ENCODE measurements at places on chromosomes 3 and 15. TPM values are rescaled to one million over a fixed set of nuclear protein-coding genes. Genes with fewer than 3 reads are reported as not detected.

The PCOLCE2 gene
- 6.8 TPM for total RNA-seq

DNA sequence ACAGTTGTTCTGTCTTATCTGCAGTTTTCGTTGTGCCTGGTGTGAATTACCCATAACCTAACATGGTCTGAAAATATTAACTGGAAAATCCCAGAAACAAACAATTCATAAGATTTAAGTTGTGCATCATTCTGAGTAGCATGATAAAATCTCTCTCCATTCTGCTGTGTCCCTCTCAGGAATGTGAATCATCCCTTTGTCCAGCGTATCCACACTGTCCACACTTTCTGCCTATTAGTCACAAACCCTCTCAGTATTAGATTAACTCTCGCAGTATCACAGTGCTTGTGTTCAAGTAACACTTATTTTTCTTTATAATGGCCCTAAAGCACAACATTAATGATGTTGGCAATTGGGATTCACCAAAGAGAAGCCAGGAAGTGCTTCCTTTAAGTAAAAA, 203.2 kb downstream of the CGGBP1 start:
- no peak for DNase-seq

- no peak for DNase-seq
Measured at GRCh38 chr3:142968319-142969025, 5.0 kb upstream of the PAQR9 start.

The MESP2 gene
- total RNA-seq: not detected

DNA sequence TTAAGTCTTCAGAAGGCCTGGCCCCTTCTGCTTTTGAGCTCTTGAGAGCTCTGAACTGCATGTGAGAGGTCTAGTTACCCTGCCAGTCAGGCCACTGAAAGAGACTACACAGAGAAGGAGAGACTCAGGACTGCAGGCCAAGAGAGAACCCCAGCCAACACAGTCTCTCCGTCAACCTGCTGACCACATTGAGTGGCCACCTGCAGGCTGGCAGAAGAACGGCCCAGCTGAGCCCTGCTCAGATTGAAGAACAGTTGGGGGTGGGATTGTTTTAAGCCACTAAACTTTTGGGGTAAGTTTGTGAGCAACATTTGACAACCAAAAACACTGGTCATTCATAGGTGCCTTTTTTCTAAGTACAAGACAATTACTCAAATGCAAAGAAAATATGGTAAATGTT, 273.5 kb upstream of the CCDC54 start:
- DNase-seq: no peak

- no peak for DNase-seq
Measured at GRCh38 chr3:126343649-126344035, 13.6 kb downstream of the KLF15 start.

DNA sequence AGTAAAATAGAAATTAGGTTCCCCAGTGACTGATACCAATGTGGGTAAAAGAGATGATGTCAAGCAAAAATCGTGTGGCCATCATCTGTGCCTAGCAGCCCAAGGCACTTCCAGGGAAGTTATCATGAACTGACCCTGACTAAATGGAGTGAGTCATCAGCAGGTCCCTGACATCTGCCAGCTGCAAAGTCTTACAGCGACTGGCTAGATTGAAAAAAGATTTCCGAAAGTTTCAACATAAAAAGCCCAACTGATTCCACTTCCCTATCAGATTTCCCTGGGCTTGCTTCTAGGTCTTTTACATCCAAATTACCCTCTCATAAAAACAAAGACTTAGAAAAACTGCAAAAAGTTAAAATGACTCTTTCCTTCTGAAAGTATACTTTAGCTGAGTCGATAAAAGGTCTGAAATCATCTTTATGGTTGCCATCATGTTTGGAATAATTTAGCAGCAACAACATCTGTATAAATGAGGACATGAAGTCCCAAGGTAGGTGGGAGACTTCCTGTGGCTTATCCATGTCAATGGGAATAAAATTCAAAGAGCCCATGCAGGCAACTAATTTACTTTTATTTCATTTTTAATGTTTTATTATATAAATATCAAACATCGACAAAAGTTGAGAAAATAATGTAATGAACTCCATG, 342.8 kb downstream of the ERC2 start:
- no peak for DNase-seq

DNA sequence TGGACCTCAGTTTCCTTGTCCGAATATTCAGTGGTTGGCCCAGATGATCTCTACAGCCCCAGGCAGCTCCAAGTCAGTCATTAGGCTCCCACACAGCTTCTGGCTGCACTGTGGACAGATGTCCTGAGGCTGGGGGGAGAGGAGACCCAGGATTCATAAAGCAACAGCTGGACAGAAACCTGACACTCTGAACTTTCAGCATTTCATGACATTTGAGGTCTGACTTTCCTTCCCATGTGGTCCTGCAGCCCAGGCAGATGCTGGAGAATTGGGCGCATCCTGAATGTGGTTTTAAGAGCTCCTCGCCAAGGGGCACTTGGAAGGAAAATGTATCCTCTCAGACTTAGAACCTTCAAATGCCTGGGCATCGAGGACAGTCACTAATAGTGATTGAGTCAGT, 307.6 kb upstream of the LRRFIP2 start:
- no peak for DNase-seq

The CRYGS gene
- total RNA-seq: 0.83 TPM

GRCh38 chr15:77864211-77865105, 213.1 kb downstream of the TBC1D2B start:
- peak; percentile 53 for DNase-seq

DNA sequence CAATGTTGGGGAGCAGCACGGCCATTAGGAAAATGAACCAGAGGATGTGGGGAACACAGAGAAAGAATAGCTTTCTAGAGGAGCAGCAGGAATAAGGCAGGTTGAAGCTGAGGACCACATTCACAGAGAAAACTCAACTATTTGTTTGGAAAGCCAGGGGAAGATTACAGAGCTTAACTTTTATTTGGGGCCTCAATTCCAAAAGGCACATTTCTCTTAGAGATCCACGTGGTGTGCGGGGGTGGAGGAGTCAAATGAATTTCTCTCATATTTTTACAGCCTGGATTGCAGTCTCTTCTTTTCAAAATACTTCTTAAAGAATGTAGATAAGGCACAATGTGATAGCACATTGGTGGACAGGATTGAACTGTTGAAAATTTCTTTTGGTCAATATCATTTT, 253.7 kb downstream of the ROBO1 start:
- no peak for DNase-seq

The GPD1L gene
- total RNA-seq: 4.0 TPM

DNA sequence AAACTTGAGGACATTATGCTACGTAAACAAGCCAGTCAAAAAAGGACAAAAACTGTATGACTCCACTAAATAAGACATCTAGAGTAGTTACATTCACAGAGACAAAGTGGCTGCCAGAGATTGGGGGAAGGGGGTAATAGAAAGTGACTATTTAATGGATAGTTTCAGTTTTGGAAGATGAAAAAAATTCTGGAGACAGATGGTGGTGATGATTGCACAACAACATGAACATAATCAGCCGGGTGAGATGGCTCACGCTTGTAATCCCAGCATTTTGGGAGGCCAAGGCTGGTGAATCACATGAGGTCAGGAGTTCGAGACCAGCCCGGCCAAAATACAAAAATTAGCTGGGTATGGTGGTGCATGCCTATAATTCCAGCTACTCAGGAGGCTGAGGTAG, 40.6 kb downstream of the DPP8 start:
- DNase-seq: no peak

DNA sequence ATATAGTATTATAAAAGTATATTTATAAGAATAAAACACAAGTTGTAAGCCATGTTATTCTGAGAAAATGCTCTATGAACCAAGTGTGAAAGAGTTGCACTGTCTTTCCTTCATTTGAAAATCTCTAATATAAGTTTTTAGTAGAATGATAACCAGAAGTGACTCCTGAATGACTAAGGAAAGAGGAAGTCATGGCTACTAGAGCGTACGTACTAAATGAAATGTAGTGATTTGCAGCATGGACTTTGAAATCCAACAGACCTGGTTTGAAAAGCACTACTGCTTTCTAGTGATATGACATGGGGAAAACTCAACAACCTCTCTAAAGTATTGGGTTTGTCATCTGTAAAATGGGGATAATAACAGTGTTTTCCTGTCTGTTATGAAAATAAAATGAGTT, 10.3 kb upstream of the DNAJC13 start:
- no peak for DNase-seq

DNA sequence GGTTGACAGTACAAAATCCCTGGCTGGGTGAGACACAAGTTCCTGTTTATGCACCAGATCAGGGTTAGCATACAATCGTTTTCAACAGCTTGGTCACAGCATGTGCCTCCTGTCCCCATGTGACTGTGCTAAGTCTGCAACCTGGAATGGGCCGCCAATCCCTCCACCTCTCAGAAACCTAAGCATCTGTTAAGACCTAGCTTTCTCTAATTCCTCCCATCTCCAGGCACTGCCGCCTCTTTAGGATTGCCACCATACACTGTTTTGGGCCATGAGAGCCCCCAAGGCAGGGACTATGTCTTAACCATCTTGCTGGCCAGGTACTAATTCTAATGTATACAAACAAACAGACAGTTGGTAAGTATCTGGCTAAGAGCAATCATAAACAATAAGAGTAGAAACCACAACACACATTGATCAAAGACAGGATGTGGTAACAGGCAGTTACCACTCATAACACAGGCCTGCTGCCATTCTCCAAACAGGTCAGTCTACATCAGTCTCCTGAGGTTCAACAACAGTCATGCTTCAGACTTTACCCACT, 25.6 kb downstream of the SEC22C start:
- DNase-seq: no peak

The ABHD10 gene
- total RNA-seq: 28.4 TPM

The KY gene
- total RNA-seq: not detected

DNA sequence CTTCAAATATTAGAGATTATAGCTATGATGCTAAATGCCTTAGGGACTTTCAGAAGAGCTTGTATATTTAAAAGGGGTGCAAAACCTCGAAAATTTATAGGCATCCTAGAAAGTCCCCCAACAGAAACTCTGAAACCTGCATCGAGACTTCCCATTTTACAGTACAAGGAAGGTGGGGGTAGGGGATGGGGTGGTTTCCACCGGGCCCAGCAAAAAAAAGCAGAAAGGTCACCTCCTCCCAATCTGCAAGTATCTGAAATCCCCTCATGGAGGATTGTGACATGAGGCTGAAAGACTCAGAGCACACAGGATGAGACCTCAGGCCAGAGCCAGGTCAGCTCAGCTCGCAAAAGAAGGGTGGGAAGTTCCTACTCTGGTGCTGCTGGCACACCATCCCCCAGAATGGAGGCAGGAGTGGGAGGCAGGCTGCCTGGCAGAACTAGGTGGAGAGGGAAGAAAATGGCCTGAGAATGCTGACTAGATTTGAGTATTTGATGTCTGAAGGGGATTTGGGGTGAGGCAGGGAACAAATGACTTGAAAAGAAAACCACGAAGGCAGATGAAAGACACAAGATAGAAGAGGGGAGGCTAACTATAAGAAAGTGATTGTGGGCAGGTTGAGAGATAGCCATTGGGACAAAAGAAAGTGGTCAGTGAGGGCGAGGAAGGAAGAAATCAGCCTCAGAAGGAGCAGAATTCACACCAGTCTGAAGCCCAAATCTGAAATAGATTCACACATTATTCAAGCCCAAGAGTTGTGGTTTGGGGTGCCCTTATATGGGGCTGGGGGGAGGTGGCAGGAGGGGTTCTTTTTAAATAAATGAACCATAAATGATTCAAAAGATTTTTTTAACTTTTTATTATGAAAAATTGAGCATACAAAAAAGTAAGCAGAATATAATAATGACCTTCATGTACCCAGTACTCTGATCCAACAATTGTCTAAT, 22.5 kb upstream of the TSC22D2 start:
- no peak for DNase-seq

DNA sequence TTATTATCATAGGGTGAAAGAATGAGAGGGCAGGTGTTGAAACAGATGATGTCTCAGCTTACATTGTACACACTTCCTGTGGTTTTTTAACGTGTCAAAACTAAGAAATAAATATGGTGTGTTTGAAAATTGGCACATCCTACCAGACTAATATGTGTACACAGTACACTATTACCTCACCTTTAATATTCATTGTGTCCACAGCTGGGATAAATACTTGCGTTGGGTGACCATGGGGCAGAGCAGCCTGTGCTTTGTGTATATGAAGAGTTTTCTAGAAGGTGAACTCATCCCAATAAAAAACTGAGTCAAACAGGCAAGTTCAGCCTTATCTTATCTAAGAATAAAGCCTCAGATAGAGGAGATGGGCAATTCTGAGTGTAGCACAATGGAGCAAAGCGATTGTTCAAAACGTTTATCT, 17.3 kb downstream of the SUCNR1 start:
- DNase-seq: no peak

The PAK6 gene
- 7.4 TPM for total RNA-seq

DNA sequence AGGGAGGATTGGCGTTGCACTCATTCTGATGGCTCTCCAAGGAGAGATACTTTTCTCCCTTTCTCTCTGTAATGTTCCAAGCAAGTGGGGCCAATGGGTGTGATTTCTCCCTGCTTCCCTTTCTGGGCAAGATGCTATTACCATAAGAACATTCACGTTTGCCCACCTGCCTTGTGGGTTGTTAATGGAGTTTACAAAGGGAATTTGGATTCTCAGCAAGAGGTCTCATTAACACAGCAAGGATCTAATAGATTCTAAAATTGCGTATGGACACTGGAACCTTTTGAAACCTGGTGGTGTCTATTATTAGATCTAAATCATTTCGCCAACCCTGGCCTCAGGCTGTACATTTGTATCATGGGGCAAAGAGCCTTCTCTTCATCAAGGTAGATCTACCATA, 74.1 kb downstream of the SLCO3A1 start:
- no peak for DNase-seq

DNA sequence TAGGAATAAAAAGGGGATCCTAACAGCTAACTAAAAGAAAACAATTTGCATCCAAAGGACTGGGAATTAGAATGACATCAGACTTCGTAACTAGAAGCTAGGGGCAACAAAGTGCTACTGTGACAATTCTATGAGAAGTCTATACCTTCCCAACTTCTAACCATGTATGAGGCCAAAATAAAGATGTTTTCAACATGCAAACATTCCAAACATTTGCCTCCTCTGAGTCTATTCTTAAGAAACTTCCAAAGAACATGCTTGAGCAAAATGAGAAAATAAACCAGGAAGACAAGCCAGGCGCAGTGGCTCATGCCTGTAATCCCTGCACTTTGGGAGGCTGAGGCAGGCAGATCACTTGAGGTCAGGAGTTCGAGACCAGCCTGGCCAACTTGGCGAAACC, 13.1 kb upstream of the RNF7 start:
- DNase-seq: no peak

The PPARG gene
- total RNA-seq: 0.42 TPM

GRCh38 chr15:91357486-91357885, 257.4 kb downstream of the SV2B start:
- no peak for DNase-seq

The DNAJA4 gene
- 0.35 TPM for total RNA-seq

DNA sequence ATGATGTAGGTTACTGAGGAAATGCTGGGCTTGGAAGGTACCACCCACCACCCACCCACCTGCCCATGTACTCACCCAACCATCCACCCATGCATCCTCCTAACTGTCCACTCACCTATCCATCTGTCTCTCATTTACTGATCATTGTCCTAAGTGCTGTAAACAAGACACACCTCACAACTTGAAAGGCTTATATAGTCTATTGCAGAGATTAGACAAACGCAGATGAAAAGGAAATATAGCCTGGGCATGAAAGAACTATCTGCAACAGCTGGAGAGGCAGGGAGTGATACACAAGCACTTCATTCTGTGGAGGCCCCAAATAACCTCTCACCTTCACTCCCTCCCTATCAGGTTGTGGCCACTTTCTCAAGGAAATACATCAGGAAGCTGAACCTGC, 54.0 kb downstream of the DAPK2 start:
- DNase-seq: no peak

GRCh38 chr3:197216914-197217313, 81.5 kb downstream of the DLG1 start:
- DNase-seq: no peak

GRCh38 chr3:111735243-111735758, 123.8 kb upstream of the PHLDB2 start:
- DNase-seq: no peak
